ENCODE measurements at places on chromosomes 4 and X.

DNA sequence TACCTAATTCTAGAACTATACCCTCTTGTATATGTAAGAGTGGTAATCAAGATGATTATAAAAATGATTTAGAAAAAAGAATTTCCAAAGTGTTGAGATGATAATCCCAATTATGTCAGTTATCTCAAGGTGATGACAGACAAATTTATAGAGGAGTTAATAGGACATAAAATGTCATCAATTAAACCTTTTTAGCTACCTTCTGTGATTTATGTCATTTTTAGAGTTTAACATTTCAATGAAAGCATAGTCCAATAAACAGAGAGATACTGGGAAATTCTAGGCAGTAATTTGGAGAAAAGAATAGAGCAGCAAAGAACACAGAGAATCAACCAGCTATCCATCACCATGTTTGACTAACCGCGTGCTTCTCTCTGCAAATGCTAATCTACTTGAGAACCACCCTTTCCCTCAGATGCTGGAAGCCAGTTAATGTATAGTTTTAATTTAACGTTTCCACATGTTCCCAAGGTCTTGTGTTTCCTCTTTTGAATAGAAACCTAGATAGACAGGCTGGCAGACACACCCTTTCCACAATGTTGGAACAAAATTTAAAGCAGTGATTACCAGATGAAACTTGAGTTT is 433.1 kb upstream of the FAM241A start:
- no peak for DNase-seq

GRCh38 chrX:23369027-23369426 is 34.4 kb downstream of the PTCHD1 start:
- DNase-seq = no peak

GRCh38 chr4:26238778-26239679 is 81.8 kb upstream of the RBPJ start:
- no peak for DNase-seq

- DNase-seq = no peak
Measured at GRCh38 chr4:83115656-83116285, 1.2 kb upstream of the PLAC8 start.

DNA sequence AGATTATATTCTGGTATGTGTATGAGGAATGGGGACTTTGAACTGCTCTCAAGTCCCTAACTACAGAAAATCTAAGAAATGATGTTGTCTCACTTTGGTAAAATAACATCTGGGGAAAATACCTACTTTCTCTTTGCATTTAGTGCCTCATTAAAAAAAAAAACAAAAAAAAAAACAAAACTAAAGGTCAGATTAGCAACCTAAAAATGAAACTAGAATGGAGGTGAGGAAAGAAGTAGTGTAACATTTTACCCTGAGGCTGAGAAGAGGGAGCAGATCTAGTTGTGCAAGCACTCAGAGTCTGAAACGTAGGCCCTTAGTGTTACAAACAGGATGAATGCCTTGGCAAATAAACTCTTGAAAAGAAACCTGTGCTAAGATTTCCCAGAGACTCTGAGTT is 56.0 kb downstream of the VGLL1 start:
- no peak for DNase-seq

DNA sequence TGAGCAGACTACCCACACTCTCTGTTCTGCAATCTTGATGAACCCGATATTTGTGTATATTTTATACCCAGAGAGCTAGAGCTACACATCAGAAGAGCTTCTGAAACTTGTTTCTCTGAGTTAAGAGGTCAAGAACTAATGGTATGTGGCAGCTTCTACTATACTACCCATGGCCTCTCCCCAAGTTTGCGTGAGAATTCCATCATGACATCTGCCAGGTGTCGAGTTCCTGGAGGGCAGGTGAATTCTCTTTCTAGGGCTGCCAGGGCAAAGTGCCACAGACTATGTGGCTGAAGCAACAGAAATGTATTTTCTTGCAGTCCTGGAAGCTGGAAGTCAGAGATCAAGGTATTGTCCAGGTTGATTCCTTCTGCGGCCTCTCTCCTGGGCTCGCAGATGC is 4.4 kb downstream of the SORCS2 start:
- no peak for DNase-seq

GRCh38 chr4:143348233-143349077 is 11.8 kb downstream of the GAB1 start:
- no peak for DNase-seq

GRCh38 chrX:45063319-45064095 is 137.2 kb downstream of the DIPK2B start:
- DNase-seq = no peak
